Memory B cell (primary cell): ENCODE measurements at places on chromosomes 7 and 10.

- no peak for DNase-seq
Observed at GRCh38 chr10:7657552-7657951, 9.2 kb downstream of the ITIH5 start.

GRCh38 chr7:26653430-26654399 lies 210.7 kb downstream of the SKAP2 start:
- DNase-seq, result no peak

- no peak for DNase-seq
Observed at GRCh38 chr10:60675236-60675635, 103.0 kb upstream of the CDK1 start.

- DNase-seq, result no peak
Observed at GRCh38 chr7:139976055-139976837, 86.5 kb downstream of the PARP12 start.

GRCh38 chr10:27815846-27816245 lies 70.2 kb upstream of the MKX start:
- no peak for DNase-seq

DNA sequence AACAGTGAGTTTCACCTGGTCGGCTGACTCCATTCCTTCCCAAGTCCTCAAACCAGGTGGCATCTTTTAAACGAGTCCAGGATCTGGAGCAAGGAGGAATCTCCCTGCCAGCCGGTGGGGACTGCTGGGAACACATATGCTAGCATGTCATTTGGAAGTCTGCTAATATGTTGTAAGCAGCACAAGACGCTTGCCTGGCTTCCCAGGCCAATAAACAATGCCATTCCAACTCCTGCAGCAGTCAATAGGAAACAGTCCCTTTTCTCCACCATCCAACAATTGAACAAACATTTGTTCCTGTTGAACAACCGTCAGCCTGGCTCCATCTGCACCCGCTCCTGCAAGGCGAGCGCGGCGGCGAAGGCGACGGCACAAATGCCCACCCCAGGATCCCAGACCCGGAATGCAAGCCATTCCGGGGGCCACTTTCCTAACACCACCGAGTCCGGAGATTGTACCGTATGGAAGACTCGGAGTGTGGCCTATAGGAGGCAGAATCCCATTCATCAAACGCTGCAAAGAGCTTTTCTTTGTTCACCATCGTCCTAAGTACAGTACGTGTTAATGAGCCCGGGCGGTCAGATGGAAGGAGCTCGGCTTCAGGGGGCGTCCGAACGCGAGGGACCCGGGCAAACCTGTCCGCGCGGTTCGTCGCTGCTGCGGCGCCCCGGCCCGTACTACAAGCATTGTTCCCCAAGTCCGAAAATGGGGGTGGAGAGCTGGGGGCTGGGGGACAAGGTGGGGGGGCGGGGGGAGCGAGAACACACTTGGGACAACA lies 1.6 kb downstream of the FAM53B start:
- DNase-seq, result no peak

DNA sequence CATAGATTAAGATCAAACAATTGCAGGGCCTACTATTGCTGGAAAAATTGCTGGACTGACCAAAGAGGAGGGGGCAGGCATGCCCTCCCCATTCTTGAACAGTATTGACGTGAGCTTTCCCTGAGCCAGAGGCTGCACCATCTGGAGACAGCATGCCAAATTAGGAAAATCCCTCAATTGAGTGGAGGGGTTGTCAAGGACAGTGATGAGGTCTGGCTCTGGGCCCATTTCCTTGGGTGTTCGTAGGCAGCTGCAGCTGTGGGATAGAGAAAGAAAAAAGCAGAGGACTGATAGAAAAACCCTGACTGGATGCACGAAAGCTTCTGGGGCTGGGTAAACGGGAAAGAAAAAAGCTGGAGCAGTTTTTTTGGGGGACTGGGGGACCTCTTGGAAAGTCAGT lies 22.8 kb upstream of the ORC5 start:
- no peak for DNase-seq
